Psoas muscle (tissue), 8 donors: ENCODE measurements at places on chromosomes 2 and 18.

- no peak for DNase-seq
Measured at GRCh38 chr2:240788482-240788881, 31.5 kb downstream of the KIF1A start.

DNA sequence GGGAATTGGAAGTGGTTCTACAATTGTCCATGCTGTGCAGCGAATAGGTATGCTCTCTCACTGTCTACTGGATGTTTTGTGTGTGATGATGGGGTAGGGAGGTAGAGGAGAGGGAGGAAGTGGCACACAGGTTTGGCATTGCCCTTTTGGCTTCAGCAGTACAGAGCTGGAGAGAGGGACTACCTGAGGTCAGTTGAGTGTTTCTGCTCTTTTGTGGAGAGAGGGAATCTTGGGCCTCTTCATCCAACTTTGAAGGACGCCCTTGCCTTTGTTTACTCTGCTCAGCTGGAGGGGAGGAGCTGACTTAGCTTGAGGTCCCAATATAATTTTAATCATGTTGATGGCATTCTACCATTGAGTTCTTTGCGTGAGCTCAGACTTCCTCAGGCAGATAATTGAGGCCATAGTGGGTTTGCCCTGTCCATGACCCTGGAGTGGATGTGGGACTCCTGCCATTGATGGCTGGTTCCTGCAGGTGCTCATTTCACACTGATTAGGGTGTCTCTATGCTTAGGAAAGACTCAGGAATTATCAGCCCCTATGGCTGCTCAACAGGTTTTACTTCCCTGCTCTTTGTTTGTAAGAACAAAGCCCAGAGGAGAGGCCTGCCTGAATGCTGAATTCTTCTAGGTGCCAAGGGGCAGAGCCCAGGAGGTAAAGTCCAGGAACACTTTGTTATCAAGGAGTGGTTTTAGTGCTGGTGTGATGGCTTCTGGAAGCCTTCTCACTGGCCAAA lies 7.2 kb downstream of the RPIA start:
- no peak for DNase-seq

- no peak for DNase-seq
Measured at GRCh38 chr2:225010804-225011203, 31.5 kb downstream of the DOCK10 start.

- DNase-seq: no peak
Measured at GRCh38 chr2:144455987-144456386, 63.9 kb downstream of the ZEB2 start.

- DNase-seq: no peak
Measured at GRCh38 chr2:154704991-154705390, 6.5 kb downstream of the KCNJ3 start.

DNA sequence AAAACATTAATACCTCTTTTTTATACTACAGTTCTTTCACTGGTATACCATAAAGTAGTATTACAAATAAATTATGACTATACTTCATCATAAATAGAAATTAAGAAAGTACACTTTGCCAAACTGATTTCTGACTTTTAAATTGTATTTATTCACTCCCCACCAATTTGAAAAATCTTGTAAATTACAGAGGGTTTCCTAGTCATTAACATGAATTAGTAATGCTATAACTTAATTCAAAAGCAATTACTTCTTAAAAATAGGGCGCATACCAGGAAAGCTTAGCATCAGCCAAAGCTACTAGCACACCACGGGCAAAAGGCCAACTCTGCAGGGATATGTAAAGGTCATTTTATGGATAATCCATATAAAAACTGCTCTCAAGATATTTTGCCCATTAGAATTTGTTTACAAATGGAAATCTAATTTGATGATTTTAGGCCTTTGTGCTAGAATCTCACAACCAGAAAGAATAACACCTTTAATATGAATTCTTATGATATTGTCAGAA lies 142.3 kb downstream of the PIGN start:
- DNase-seq: no peak

DNA sequence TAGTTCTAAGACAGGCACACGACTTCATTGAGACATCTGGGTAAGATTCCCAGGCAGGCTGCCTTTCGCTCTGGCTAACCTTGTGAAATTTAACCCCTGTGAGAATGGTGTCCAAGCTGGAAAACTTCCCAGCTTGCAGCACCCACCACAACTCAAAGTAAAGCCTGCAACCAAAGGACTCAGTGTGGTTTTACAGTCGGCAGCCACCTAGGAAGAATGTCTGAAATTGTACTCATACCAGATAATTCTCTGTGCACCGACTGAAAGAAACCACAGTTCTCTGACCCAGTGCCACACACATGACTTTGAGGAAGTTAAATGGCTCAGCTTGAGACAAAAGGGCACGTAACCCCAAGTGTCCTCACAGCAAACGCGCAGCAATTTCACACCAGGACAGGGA lies 125.7 kb downstream of the RBMS1 start:
- DNase-seq: peak; percentile 33
